ENCODE measurements at places on chromosomes 3 and 15.

DNA sequence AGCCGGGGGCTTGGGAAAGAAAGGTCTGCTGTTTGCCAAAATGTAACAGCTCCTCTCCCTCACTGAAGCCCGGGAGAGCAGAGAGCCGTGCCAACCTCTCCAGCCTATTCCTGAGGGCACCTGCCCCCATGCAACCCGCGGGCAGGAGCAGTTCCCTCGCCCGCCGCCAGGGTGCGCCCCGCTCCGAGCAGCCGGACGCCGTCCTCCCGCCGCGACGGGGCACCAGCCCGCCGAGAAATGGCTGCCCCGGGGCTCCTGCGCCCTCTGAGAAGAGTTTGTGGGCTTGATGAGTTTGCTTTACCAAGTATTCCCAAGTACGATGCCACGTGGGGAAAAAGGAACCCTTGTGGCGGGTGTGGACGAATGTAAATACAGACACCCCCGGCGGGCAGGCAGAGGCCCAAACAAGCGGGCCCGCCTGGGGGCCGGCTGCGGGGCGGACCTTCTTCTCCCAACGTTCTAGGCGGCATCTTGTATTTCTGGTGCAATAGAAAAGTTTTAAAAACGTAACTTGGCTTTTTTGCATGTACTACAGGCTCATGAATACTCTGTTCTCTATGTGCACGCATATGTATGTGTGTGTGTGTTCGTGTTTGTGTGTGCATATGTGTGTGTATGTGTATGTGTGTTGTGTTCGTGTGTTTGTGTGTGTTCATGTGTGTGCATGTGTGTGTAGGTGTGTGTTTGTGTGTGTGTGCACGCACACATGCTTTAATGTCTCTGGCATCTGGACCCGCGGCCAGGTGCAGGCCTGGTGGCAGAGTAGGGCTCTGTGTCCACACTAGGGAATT lies 162.9 kb downstream of the CHSY1 start:
- DNase-seq: peak; percentile 7

- no peak for DNase-seq
Measured at GRCh38 chr3:158158969-158159368, 49.1 kb downstream of the RSRC1 start.

DNA sequence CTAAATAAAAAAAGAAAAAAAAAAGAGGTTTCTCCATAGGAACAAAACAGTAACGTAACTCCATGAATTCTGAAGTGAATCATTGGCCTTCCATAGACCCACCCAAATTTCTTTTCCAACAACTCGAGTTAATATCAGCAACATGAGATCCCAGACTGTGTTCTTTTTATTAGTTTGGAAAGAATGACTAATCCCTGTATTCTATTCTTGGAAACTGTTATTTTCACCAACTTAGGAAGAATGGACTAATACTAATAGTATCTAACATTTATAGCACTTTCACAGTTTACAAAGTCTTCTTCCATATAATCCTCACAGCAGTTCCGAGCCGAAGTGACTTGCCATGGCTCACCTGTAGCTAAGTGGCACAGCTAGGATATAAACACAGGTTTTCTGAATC lies 72.7 kb upstream of the SLC4A7 start:
- no peak for DNase-seq

DNA sequence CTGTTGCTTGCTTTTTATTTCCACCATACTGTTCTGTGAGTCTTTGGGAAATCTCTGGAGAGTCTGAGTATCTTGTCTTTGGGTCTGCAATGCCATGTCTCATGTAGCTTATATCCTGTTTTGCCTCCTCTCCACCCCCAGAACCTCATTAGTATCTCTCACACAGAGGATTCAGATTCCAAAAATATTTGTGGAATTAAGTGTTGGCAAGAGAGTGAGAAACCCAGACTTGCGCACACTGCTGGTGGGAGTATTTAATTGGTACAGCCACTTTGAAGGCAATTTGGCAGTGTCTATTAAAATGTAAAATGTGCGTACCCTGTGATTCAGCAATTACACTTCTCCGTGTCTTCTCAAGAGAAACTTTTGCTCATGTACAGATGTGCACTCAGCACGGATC lies 68.6 kb downstream of the ZNF621 start:
- DNase-seq: no peak

GRCh38 chr3:196431181-196432136 lies 768 bp downstream of the UBXN7 start:
- no peak for DNase-seq

DNA sequence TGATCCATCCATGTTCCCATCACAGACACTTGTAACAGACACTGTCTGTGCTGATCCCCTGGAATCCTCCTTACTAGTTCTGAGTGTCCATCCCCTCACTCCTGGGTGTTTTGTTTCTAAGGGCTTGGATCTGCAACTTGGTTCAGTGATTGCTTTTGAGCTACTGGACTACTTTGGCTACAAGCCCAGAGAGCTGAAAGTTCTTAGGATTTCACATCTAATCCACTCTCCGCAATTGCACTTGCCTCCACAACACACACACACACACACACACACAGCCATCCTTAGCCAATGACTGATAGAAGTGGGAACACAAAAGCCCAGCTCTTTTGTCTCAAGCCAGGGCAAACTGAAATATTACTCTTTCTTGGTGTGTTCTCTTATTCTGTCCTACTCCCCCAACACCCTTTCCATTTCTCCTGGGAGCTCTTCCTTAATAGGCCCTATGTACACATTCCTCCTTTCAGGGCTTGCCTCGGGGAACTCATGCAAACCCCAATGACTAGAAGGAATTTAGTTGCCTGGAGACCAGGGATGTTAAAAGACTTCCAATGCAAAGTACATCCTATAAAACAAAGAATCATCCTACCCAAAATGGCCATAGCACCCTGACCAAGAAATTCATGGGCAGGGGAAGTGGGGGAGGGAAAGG lies 206.1 kb upstream of the UBE2E2 start:
- DNase-seq: no peak

GRCh38 chr3:194032828-194033435 lies 103.0 kb upstream of the HES1 start:
- DNase-seq: no peak

- no peak for DNase-seq
Measured at GRCh38 chr15:63347074-63347857, 34.4 kb downstream of the CA12 start.

GRCh38 chr3:94156626-94157025 lies 93.8 kb downstream of the NSUN3 start:
- DNase-seq: no peak

GRCh38 chr3:70871909-70872656 lies 559.6 kb upstream of the MDFIC2 start:
- no peak for DNase-seq

DNA sequence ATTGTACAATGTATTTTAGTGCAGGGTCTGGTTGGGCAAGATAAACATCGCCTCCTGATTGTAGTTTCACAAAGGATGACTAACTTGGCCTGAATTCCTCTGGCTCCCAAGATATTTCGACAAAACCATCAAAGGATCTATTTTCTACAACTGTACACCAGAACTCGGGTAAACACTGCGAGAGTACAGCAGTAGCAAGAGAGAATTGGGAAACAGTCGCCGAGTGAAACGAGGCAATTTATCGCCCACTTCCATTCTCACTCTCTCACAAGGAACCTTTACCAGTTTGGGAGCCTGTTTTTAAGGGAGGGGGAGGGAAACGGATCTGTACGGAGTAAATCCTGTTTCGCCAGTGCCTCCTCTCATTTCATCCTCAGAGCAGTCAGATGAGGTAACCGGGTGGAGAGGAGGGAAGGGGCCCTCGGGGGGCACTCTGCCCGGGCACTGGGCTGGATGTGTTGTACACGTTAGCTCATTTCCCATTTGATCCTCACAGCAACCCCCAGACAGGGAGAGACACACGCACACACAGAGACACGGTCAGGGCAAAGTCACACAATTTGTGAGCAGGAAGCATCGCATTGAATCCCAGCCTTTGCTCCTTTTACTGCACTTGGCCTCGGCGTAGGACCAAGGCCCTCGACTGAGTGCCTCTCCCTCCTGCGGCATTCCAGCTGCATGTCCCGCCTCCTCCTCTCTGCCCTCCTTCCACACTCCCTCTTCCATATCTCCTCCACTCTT lies 120.1 kb downstream of the LIPC start:
- DNase-seq: no peak

GRCh38 chr15:36614016-36614415 lies 34.6 kb downstream of the CDIN1 start:
- no peak for DNase-seq

GRCh38 chr3:127678611-127679533 lies 6.1 kb downstream of the ABTB1 start:
- no peak for DNase-seq

- no peak for DNase-seq
Measured at GRCh38 chr15:91319371-91320059, 219.5 kb downstream of the SV2B start.

DNA sequence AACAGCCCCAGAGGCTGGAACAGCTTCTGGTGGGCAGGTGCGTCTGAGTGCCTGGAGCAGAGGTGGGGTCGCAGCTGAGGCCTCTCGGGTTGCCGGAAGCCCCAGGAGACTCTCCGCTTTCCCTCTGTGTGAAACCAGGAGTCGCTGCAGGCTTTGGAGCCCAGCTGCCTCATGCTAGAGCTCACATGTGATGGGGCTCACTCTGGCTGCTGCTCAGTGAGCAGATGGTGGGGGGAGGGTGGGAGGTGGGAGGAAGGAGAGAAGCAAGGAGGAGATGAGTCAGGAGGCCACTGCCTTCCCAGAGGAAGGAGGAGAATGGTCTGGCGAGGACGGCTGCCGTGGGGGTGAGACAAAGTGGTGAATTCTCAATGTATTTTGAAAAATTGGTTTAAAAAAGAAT lies 290.1 kb upstream of the CHRNA7 start:
- DNase-seq: no peak

DNA sequence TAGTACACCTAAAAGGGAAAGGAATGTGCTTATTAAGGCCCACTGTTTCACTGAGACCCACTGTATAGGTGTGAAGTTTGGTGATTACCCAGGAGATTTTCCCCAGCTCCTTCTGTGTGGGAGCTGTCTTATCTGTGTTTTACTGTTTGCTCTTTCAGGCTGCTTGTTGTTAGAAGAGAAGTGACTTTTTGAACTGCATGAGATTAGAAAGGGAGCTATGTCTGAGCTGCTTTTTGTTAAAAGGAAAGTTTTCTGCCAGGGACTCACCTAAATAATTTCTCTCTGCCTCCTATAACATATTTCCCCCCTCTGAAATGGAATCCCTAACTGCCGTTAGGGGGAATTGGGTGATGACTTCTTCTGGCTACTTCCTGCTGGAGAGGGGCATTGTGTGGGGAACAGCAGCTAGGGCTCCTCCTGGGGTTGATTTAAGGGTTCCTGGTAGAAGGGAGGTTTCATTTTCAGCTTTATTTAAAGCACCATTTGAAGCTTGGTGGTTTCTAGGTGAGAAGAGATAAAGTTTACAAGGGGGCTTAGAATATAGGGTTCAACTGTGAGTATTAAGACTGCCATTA lies 77.1 kb upstream of the ATP11B start:
- DNase-seq: no peak

GRCh38 chr3:46866720-46867549 lies 3.7 kb upstream of the MYL3 start:
- DNase-seq: peak; percentile 28

GRCh38 chr15:33384307-33384706 lies 73.5 kb downstream of the RYR3 start:
- DNase-seq: no peak

- no peak for DNase-seq
Measured at GRCh38 chr3:140394488-140395133, 283.3 kb upstream of the TRIM42 start.

DNA sequence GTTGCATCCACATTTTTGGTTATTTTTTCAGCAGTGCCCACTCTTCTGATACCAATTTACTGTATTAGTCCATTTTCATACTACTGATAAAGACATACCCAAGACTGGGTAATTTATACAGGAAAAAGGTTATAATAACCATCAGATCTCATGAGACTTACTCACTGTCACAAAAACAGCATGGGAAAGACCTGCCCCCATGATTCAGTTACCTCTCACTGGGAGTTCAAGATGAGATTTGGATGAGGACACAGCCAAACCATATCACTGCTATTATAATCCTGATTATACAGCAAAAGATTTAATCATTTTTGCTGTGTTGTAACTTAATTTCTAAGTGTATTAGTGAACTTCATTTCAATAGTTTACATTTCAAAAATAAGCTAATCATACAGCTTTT lies 6.6 kb downstream of the ZBED2 start:
- DNase-seq: no peak

- DNase-seq: no peak
Measured at GRCh38 chr3:187062526-187063177, 76.6 kb downstream of the RPL39L start.

- DNase-seq: no peak
Measured at GRCh38 chr15:87741350-87741749, 515.2 kb downstream of the NTRK3 start.

DNA sequence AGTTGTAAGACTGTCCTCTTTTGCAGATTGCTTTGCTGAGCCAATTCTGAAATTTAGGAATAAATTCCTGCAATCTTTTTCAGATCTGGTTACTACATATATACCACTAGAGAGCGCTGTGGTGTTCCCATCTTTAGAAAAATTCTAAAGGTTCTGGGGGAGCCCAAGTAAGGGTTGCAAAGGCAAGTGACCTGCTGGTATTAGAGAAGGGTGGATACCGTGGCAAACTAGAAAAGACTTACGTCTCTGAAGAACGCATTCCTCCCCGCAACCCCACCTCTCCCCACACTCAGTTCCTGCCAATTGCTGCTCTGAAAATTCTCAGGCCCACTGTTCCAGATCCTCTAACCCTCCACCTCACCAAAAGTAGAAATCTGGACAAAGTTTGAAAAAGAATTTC lies 48.5 kb downstream of the EFHB start:
- DNase-seq: no peak

DNA sequence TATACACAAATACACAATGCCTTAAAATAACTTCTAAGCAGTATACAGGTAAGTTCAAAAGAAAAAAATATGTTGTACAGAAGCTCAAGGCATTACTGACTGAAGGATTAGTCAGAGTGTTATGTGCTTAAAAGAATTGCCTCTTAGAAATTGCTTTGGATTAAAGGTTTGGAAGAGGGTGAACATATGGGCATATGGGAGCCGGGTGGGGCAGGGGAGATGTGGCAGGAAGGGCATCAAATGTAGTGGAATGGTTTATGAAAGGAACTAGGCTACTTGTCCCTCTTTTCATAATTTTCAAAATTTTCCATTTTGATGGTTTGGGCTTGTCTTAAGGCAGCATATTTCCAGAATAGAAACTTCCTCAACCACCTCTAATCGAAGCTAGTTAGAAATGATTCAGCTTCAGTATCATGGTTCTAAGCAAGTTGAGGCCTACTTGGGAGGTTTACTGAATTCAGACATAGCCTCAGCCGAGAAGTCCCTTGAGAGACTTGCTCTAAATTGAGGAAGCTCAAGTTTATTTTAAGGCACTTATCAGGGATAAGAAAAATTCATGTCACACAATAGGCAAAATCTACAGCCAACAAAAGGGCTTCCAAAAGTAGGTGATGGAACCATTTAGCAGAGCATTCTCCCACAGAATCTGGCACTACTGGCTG lies 10.1 kb upstream of the GOLGB1 start:
- DNase-seq: no peak

- no peak for DNase-seq
Measured at GRCh38 chr3:22593638-22594037, 609.5 kb upstream of the UBE2E2 start.

DNA sequence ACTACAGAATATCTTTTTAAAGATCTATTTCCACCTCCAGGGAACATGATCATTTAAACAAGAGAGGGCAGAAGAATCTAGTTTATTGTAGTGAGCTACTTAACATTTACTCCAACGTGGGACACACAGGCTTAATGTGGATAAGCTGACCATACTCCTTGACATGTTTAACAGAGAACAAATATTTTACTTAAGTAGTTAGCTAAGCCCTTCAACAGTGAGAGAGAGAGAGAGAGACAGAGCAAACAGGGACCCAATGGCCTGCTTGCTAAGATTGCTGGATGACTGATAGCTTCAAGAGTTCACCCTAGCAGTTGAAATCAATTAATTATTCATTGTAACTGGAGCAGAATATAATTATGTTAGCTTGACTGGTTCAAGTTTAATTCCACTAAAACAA lies 158.6 kb downstream of the ADAM10 start:
- DNase-seq: no peak

Measured in NCI-H2029 treated with DMSO at 0.1 percent for 48 hours (cell line).